SHP77 treated with DMSO at 0.1 percent for 48 hours (cell line): ENCODE measurements at places on chromosomes 3 and 15.

DNA sequence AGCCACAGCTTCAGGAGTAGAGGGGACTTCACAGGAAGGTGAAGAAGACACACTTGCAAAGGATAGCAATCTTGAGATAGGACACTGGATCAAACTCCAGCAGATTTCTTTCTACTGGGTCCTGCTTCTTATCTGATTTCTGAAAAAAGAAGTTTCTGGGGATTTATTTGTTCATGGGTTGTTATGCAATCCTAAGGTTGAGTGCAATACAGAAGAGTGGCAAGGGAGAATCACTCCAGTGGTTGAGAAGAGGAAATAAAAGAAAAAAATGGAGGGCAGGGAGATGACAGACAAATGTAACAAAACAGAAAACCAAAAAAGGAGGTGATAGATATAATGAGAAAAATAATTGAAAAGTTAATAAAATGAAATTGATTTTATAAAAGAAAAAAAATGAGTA is 858.3 kb downstream of the TUSC7 start:
- no peak for DNase-seq

GRCh38 chr15:88656760-88657221 is 18.0 kb downstream of the ISG20 start:
- DNase-seq: no peak

- DNase-seq: no peak
Measured at GRCh38 chr3:191216510-191216909, 17.5 kb downstream of the OSTN start.

- no peak for DNase-seq
Measured at GRCh38 chr15:100650685-100651084, 48.3 kb downstream of the ASB7 start.

- DNase-seq: no peak
Measured at GRCh38 chr15:51094606-51095569, at the start of gene TNFAIP8L3. Gene TNFAIP8L3 (minus strand): TSS chr15:51094906. CDS start chr15:51094595, 311 bp downstream.

DNA sequence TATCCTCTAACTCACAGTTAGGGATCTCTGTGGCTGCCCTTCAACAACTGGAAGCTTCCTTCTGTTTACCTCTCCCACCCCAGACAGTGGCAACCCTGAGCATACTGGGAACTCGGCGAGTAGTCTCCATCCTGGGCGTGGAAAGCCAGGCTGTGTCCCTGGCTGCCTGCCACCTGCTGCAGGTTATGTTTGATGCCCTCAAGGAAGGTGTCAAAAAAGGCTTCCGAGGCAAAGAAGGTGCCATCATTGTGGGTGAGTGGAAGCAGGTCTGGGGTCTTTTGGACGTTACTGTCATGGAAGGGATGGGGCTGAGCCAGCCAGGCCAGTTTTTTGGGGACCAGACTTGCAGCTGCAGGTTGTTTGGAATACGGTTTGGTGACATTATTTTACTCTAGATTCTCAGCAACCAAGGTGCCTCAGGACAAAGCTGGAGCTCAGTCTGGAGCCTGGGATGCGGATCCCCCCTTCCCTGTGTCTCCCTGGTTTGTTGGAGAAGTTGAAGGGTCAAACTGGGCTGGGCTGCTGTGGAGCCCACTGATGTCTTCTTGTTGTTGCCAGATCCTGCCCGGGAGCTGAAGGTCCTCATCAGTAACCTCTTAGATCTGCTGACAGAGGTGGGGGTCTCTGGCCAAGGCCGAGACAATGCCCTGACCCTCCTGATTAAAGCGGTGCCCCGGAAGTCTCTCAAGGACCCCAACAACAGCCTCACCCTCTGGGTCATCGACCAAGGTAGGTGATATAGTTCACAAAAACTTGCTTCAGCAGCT is 7.5 kb downstream of the UNC45A start:
- DNase-seq: no peak

- no peak for DNase-seq
Measured at GRCh38 chr3:187926620-187927019, 181.4 kb upstream of the BCL6 start.
